A172 (cell line): ENCODE measurements at places on chromosomes 6 and 20.

- DNase-seq, result no peak
These were observed 24.2 kb upstream of the MAS1 start for GRCh38 chr6:159866286-159867247.

GRCh38 chr6:26029857-26030653, 57.2 kb upstream of the HFE start:
- DNase-seq, result no peak

DNA sequence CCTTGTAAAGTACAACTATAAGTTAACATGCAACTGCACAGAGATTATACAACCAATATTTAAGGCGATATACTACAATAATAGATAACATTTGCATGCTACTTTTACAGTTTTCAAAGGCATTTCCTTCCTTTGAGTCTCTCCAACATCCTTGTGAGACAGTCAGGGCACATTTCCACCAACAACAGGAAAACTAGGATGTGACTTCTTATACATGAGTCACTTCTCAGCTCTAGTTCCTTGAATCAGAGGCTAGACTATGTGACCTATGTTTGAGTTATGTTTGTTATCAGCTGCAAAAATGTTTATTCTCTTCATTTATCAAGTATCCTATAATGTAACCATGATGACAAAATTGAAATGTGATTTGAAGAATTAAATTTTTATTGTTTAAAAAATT, 51.7 kb upstream of the TFAP2D start:
- DNase-seq, result no peak

- DNase-seq, result no peak
These were observed 11.3 kb downstream of the STMN3 start for GRCh38 chr20:63641792-63642523.

DNA sequence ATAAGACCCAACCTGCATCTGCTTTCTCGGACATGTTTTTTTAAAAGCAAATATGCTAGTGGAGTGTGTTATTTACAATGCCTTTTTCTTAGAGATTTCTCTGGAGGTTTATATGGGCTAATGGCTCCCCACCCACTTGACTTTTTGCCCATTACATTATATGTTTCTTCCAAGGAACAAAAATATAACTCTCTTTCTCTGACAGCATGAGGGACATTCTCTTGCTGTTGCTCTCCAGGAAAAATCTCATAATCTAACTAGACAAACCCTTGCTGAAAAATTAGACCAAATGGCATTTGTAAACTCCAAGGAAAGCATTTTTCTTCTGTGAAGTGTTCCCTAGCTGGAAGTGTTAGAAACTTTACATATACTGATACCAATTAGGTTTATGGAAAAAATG, 213.7 kb downstream of the PRL start:
- DNase-seq, result no peak

GRCh38 chr6:43680308-43681200, 7.0 kb downstream of the MRPS18A start:
- no peak for DNase-seq

- no peak for DNase-seq
These were observed 101.2 kb upstream of the NT5E start for GRCh38 chr6:85348643-85349042.

DNA sequence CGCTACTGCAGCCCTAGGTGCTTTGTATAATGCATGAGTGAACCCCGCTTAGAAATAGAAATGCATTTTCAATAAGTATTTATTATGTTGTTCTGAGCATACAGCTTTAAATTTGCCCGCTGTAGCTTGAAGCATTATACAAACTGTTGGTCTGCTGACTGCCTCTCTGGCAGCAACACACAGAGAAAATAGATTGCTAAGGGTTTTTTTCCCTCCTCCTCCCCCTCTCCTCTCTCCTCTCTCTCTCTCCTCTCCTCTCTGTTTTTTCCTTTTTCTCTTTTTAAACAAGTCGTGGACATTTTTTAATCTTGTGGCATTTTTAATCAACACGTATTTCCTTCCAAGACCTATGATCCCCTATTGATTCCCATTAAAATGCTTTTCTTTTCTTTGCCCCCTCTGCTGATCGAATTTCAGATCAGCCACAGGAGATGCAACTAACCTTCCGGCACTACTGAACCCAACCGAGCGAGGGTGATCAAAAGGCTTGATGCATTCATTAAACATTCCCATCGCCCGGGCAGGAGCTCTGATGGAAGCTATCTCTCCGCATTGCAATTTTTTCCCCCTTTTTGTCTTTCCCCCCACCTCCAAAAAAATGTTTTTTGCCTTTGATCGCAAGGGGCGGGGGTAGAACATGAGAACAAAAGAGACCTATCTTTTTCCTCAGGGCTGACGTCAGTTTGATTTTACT, 90.7 kb upstream of the ARID1B start:
- peak; percentile 45 for DNase-seq

DNA sequence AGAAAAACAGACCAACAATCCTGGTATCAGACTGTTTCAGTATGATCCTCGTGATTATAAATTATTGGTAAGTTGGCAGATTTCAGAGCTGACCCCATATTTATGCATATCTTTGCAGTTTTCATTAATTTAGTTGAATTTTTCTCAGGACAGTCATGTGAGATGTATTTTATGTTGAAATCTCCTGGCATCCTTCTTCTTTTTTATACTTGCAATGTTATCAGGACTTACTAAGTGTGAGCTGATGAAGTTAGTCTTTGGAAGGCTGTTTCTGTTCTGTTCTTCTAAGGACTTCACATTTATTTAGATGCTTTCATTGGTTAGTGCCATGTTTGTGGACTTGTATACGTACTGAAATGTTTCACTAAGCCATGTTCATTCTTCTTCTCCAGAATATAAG, 17.2 kb downstream of the SMPDL3A start:
- DNase-seq, result no peak

- peak; percentile 93 for DNase-seq
These were observed 73.1 kb downstream of the HIVEP2 start for GRCh38 chr6:142871910-142872331.

GRCh38 chr20:48471759-48472408, 355.9 kb downstream of the PREX1 start:
- no peak for DNase-seq

- DNase-seq, result peak; percentile 23
These were observed 887 bp downstream of the TSPYL1 start for GRCh38 chr6:116278854-116279231.

DNA sequence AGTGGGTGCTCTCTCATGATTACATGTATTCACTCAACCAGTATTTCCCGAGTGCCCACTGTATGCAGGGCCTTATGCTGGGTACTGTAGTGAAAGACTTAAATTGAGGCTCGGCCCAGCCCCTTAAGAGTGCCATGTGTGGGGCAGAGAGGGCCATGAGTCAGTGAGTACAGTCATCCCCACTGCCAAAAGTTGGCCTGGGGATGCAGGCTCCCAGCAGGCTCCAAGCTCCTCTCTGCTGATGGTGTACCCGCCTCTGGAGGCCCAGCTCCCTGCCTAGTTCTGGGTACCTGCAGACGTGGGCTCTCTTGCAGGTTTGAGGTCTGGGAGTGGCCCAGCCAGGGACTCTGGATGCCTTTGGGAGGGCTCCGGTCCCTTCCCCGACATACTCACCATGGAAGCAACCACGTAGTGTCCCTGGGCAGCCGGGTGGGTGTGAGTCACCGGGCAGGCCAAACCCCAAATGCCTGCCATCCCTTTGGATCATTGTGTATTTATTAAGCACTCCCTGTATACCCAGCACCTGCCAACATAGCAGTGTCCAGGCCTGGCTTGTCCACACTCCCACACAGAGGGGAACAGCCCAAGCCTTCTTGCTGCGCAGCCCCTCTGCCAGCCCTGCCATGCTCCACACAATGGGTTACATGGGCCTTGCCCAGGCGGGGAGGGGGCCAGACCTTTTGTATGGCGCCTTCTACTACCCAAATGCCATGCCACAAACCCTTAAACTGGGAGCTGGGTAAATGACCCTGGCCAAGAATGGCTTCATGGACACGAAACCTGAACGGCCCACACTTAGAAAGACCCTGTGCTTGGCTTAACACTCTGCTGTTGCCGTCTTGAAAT, 153.6 kb downstream of the VEGFA start:
- DNase-seq, result peak; percentile 74

GRCh38 chr20:2305479-2305878, 9.7 kb downstream of the TGM3 start:
- no peak for DNase-seq

GRCh38 chr6:53673162-53673727, 7.7 kb upstream of the KLHL31 start:
- peak; percentile 81 for DNase-seq

DNA sequence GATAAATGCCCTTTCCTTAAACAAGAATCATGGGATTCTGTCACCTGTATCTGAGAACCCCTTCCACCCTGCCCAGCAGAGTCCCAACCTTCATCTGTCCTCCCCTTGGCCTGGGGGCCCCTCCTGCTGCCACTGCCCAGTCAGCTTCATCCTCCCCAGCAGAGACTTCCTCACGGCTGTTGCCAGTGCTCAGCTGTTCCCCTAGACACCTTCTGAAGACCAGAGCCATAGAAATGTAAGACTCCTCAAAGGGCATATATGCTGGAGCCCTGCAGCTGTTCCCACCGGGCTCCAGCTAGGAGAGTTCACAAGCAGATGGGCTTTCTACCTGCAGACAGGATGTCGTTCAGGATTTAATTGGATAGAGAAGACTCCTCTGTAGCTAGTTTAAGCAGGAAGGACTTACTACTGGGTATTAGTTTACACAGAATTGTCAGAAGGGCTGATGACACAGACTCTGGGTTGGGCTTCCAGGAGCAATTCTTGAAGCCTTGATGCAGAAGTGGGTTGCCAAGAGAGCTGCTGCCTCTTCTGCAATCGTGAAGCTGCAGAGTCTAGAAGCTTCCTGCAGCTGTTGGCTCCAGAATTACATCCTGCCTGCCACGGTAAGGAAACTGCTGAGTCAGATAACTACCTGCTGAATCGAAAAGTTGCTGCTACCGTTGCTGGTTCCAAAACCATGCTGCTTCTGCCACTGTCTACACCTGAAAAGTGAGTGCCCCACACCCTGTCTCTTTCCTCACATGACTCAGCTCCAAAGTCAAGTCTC, 57.1 kb upstream of the MLN start:
- no peak for DNase-seq

GRCh38 chr20:41320976-41321375, 3.4 kb upstream of the ZHX3 start:
- no peak for DNase-seq

DNA sequence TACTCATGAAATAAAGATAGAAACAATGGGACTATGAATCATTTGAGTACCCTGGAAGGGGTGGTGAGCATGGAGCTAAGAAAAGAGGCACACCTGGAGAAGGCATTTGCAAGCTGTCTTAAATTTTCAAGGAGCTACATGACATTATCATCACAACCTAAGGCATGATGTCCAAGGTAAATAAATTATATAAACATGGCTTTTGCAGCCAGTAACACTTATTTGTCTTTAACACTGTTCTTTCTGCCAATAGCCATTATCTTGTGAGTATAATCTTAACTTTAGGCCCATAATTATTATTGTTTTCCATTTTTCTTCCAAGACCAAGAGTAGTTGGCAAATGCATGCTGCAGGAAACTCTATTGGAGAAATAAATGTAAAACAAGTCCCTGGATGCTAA, 63.7 kb downstream of the ALDH5A1 start:
- no peak for DNase-seq
